ENCODE measurements at places on chromosomes 6 and 20. TPM values are rescaled to one million over a fixed set of nuclear protein-coding genes. Genes with fewer than 3 reads are reported as not detected.

RNF144B gene
- 2.0 TPM for total RNA-seq

MUCL3 gene
- total RNA-seq: not detected

SUMO4 gene
- 4.2 TPM for total RNA-seq

COL9A3 gene
- total RNA-seq: 22.9 TPM

PSORS1C2 gene
- total RNA-seq: not detected

ZNF334 gene
- total RNA-seq: 17.5 TPM

HINT3 gene
- 68.1 TPM for total RNA-seq

C20orf202 gene
- 0.49 TPM for total RNA-seq

PKIB gene
- 2.0 TPM for total RNA-seq

DEF6 gene
- 0.49 TPM for total RNA-seq

ZC3H12D gene
- total RNA-seq: 0.74 TPM

CRIP3 gene
- total RNA-seq: 3.0 TPM

ENPP1 gene
- 0.74 TPM for total RNA-seq

KCNK5 gene
- 0.25 TPM for total RNA-seq

BPIFB4 gene
- total RNA-seq: not detected

C6orf58 gene
- 0.25 TPM for total RNA-seq

LTB gene
- total RNA-seq: not detected

EZR gene
- total RNA-seq: 85.6 TPM

SLC22A1 gene
- not detected for total RNA-seq

PRICKLE4 gene
- 0.49 TPM for total RNA-seq

NPEPL1 gene
- total RNA-seq: 8.9 TPM

PBOV1 gene
- not detected for total RNA-seq

PLA2G7 gene
- total RNA-seq: 1.5 TPM

LAMA4 gene
- total RNA-seq: 19.7 TPM

HRH3 gene
- total RNA-seq: 0.49 TPM

LRFN2 gene
- total RNA-seq: 17.9 TPM

CSNK2A1 gene
- total RNA-seq: 143 TPM

COX7A2 gene
- total RNA-seq: 96.9 TPM

DYNLT1 gene
- total RNA-seq: 46.5 TPM

SPATA25 gene
- total RNA-seq: 0.25 TPM

HLA-DQA1 gene
- under 0.01 TPM for total RNA-seq

MEP1A gene
- total RNA-seq: under 0.01 TPM

CLDN20 gene
- total RNA-seq: not detected

HM13 gene
- 25.8 TPM for total RNA-seq

LHFPL5 gene
- total RNA-seq: 0.98 TPM

GLP1R gene
- total RNA-seq: under 0.01 TPM

PEX6 gene
- total RNA-seq: 15.7 TPM

GATA5 gene
- not detected for total RNA-seq

PDE7B gene
- total RNA-seq: 2.5 TPM

CRISP3 gene
- not detected for total RNA-seq

TBXT gene
- total RNA-seq: not detected

TRIM15 gene
- total RNA-seq: not detected

FNDC1 gene
- 3.2 TPM for total RNA-seq

BPIFB1 gene
- total RNA-seq: not detected

C20orf144 gene
- not detected for total RNA-seq

SLC22A2 gene
- 0.74 TPM for total RNA-seq

PCMTD2 gene
- 110 TPM for total RNA-seq

DNAAF9 gene
- 36.9 TPM for total RNA-seq

CST7 gene
- total RNA-seq: 0.25 TPM

TRIM40 gene
- not detected for total RNA-seq

TPX2 gene
- total RNA-seq: 6.6 TPM

Data from temporal lobe (tissue), 4 donors.